ENCODE measurements at places on chromosomes 5 and 9.
A peak's percentile ranks its signal among the peaks of the same experiment; 100 is the strongest.

DNA sequence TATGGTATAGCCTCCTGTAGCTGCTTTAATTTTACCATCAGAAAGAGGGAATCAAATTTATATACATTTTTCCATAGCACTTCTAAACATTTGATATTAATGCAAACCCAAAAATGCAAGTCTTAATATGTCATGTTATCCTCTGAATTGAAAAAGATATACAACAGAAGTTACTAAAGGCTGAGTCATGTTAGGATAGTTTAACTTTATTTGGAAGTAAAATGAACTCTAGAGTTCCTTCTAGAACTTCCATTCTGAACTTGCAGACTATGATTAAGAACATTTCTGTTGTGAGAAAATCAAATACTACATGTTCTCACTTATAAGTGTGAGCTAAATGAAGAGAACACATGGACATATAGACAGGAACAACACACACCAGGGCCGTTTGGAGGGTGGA is 317.3 kb upstream of the PRR16 start:
- no peak for DNase-seq

DNA sequence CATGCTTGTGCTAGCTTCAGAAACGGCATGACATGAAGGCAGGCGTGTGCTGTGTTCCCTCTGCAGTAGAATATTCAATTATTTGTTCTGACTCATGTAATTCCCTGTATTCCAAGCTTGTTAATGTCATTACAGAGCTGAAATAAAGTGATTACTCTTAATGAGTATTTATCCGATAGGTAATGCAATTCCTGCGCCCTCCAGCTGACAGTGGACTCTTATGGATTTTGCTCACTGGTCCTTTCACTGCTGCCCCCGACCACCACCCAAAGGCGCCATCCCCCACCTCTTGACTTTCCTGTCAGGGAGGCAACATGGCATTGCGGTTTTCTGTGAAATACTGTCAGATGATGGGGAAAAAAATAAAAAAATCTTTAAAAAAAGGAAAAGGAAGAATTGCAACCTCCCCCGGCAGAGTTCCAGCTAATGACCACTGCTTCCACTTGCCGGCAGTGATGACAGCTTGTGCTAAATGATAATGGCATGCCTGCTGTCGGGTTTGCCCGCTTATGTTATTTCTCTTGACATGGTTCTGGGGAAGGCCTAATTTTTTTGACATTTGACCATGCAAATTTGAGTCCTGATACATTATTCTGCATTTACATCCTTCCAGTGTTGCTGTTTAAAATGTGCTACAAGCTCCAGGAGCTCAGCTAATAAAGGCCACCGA is 335.3 kb upstream of the ADAMTS16 start:
- DNase-seq: no peak

DNA sequence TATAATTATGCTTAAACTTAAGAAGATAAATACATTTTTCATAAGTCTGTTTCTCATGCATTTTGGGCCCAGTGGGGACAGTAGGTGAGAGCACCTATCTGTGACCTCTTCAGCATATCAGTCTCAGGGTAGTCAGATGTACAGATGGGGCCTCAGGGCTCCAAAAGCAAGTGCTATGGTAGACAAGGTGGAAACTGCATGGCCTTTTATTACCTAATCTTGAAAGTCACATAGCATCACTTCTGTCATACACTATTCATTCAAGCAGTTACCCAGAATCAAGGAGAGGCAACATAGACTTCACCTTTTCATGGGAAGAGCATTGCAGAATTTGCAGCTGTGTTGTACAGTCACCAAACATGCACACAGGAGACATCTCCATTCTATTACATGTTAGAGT is 94.8 kb downstream of the SV2C start:
- DNase-seq: peak; percentile 24

DNA sequence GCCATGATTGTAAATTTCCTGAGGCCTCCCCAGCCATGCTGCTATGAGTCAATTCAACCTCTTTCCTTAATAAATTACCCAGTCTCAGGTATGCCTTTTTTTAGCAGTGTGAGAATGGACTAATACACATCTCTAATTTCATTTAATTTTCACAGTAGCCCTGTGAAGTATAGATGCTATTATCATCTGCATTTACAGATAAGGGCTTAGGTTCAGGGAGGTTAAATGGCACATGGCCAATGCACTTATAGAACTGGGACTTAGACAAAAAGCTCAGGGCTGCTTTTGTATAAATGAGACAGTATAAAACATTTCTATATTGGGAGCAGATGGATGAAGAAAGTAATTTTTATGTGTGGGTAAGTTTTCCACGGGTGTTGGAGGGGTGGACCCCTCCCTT is 62.9 kb upstream of the PANK3 start:
- DNase-seq: no peak

GRCh38 chr9:92455217-92455616 is 27.1 kb downstream of the ASPN start:
- no peak for DNase-seq

- peak; percentile 11 for DNase-seq
These were observed 160.0 kb downstream of the C9orf152 start for GRCh38 chr9:110047955-110048402.

GRCh38 chr9:136520053-136520540 is 25.8 kb downstream of the NOTCH1 start:
- DNase-seq: no peak

DNA sequence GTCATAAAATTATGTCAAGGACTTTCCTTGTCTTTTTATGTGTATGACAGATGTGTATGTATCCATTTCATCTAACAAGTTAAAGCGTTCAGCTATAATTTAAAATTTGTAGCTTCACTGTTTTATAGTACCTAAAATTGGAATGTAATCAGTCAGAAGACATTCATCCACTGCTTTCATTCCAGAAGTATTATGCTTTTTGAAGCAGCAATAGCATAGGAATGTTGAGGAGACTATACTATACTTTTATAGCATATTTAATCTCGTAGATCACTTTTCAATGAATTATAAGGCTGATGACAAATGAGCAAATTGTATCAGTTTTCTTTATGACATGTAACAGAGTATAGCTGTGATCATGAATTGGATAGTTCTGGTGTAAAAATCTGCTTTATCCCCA is 6.9 kb downstream of the PCDHGA12 start:
- no peak for DNase-seq

DNA sequence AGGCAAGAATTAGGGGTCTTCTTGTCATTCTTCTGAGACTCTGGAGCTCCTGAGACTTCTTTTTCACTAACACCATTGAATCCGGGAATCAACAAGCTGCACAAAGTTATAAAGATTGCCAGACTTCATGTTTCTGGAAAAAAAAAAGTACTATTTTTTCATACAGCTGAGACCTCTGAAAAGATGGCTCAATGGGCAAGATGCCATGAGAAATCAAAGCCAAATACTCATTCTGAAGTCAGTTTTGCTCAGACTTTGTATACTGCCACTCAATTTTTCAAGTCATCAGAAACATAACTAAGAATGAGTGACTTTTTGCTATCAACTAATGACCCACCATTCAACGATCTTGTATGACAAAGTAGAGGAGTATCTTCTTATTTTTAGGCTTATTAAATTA is 512.0 kb downstream of the RAB3C start:
- no peak for DNase-seq

- DNase-seq: no peak
These were observed 123.1 kb downstream of the NPR3 start for GRCh38 chr5:32834251-32834650.

DNA sequence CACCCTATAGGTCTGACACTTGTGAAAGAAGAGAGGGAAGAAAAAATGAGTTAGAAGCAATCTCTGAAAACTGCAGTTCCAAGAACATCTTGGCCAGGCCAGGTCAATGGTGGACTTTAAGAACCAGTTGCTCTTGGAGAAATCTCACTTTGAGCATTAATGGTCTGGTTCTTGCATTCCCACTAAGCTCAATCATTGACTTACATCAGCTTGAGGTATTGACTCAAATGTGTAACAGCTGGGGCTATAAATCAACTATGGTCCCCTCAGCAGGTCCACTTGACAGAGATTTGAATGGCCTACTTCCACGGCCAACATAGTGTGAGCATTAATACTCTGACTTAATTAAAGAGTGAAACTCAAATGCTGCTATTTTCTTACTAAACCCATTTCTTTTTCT is 357.8 kb upstream of the RGMB start:
- DNase-seq: no peak

- DNase-seq: no peak
These were observed 1.1 kb upstream of the STK10 start for GRCh38 chr5:172188893-172189692.

DNA sequence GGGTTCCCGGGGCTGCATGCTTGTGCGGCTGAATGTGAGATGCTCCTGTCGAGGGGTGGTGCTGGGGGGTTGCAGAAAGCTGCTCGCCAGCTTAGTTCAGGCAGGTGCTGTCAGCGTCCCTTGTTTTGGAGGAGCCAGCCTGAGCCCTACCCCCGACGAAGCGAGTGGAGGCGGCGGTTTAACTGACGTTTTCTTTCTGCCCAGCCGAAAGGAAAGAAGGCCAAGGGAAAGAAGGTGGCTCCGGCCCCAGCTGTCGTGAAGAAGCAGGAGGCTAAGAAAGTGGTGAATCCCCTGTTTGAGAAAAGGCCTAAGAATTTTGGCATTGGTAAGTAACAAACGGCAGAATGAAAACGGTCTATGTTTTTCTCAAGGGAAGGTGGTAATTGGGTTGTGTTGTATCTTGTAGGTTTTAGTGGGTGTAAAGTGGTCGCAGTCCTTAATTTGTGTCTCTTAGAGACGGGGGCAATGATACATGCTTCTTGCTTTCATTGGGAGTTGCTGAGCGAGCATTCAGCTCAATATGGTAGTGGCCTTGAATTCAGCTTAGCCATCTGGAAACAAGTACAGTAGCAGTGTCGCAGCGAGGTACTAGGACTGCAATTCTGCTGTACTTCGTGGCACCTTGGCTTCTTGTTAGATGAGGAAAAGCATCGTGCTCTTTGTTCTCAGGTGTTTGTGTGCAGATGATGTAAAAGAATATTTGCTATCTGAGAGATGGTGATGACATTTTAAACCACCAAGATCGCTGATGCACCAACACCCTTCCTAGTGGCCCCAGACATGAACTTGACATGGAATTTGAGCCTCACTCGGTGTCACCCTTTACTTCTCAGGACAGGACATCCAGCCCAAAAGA is 928 bp downstream of the RPL7A start:
- no peak for DNase-seq

- peak; percentile 9 for DNase-seq
These were observed 1.0 kb upstream of the FBXW11 start for GRCh38 chr5:172007175-172008110.

GRCh38 chr9:38390442-38390841 is 2.1 kb upstream of the ALDH1B1 start:
- no peak for DNase-seq

GRCh38 chr5:17012289-17012688 is 76.2 kb upstream of the MYO10 start:
- no peak for DNase-seq

- DNase-seq: no peak
These were observed 73.9 kb downstream of the VAV2 start for GRCh38 chr9:133918111-133918813.

- DNase-seq: no peak
These were observed 61.6 kb downstream of the CXXC5 start for GRCh38 chr5:139709582-139710318.

- DNase-seq: no peak
These were observed 126.0 kb upstream of the TMEM161B start for GRCh38 chr5:88394536-88395175.

GRCh38 chr5:69415584-69415958 is 655 bp downstream of the MARVELD2 start:
- no peak for DNase-seq

DNA sequence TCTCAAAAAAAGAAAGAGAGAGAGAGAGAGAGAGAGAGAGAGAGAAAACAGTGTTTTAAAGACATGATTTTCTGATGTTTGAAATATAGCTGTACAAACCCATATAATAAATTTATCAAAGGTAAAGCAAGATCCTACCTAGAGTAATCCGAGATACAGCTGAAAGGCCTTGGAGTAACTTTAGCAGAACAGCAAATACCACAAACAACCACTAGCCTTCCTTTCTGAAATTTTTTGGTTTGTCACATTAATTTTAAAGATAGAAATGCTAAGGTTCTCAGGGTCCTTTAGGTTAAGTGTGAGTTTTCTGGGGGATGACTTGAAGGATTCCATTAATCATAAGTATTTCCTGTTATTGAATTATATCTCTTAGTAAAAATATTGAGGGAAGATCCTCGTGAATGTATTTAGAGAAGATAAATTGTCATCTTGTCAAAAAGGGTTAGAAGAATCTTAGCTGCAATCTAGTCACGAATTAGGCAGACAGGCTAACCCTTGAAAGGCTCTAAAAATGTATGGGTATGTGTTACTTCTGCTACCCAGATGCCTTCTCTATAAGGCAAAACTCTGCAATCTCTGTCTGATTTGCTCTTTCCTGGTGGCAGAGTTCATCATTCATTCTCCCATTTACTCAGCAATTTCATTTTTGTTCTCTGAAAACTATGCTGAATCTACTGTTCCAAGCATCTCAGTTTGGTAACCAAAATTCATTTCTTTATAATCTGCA is 27.3 kb downstream of the F2RL2 start:
- no peak for DNase-seq

DNA sequence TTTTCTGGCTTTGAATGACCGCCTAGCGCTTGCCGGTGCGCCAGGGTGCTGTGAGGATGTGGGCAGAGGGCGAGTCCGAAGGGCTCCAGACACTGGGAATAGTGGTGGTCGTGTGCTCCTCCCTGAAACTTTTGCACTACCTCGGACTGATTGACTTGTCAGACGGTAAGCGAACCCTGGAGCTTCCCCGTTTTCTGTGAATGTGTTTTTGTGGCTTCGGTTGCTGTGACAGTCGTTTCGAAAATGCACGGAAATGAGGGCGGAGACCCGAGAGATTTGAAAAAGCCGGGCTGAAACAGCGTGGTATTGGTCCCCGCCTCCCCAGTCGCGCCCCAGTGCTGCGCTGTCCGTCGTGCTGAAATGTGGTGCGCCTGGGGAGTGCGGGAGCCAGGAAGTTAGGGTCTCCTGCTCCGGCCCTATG is 102.5 kb upstream of the GABRP start:
- DNase-seq: peak; percentile 40

Measured in stimulated activated CD4-positive, alpha-beta T cell treated with anti-CD3 and anti-CD28 coated beads, Interleukin-1b, Interleukin-23, amount 100 ng/mL, for 48 hours (primary cell).